ENCODE measurements at places on chromosomes 6 and 20.

DNA sequence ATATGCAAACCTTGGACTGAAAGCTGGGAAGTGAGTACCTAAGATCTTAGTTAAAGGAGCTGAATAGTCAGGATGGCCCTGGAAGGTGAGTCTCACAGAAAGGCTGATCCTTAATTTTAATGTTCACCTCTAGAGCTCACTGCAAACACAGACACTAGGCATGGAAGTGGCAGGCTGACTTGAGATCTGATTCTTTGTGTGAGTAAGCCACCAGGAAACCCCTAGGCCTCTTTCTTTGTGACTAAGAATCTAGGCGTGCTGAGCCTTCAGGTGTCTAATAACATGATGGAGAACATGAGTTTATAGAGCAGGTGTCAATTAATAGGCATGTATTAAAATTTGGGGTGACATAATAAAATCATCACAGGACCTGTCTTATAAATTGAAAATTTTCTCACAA, 642.2 kb downstream of the EYS start:
- DNase-seq: no peak

DNA sequence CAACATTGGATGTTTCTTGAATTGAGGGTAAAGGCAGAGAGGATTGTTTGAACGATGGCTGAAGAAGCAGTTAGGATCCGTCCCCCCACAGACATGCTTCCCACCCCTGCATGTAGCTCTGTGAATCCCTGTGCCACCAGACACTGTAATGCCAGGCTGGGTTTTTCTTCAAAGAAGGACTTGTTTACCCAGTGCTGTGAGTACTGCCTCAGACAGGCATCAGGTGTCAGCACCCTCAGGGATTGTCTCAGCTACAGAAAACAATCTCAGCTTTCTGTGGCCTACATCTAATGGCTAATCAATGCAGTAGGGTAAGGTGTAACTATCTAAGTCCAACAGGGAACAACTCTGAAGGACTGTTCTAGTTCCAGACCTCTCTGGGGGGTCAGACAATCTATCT, 853.0 kb upstream of the EPHA7 start:
- DNase-seq: peak; percentile 10

- DNase-seq: no peak
Observed at GRCh38 chr20:24708411-24709295, 239.2 kb downstream of the SYNDIG1 start.

- DNase-seq: no peak
Observed at GRCh38 chr20:17676942-17677341, 5.1 kb downstream of the RRBP1 start.

DNA sequence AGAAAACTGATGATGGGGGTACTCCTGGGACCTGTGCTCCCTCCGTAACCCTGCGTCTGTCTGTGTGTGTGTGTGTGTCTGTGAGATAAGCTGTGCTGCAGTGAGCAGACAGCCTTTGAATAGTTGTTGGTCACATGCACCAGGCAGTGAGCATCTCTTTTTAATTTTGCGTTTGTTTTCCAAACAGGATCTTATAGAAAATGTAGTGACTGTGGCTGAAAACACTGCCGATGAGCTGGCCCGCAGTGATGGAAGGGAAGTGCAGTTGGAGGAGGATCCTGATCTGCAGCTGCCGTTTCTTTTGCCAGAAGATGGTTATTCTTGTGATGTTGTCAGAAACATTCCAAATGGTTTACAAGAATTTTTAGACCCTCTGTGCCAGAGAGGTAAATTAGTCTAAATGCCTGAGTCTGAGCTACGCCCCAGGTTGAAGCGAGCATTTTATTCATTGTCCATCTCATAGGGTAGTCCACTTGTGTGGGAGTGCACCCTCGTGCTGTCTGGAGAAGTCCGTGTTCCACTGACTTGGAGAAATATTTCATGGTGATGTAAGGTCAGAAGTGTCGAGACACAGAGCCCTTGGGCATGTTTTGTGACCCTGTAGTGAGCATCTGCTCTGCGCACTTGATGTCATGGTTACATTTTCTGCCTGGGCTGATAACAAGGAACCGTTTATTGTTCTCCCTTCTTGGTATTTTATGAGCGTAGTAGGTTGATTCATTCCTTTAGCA, 78.8 kb upstream of the KIF25 start:
- no peak for DNase-seq

- no peak for DNase-seq
Observed at GRCh38 chr20:6693178-6693807, 74.2 kb upstream of the BMP2 start.

DNA sequence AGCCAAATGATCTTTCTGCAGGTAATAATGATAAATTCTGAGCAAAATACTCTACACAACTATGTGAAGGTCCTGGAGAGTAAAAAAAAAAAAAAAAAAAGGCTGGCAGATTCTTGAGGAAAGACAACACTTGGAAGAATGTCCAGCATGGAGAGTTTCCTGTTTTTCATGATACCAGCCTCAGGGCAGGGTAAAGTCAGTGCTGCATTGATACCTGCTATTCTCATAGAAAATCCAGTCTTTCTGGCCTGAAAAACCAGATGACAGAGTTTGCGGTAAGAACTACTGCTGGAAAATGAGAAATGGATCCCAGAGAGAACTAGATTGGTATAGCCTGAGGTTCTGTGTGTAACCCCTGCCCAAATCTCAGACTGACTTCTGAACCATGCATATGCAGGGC, 89.1 kb downstream of the AFG1L start:
- peak; percentile 87 for DNase-seq

GRCh38 chr6:149271348-149272340, 45.9 kb upstream of the TAB2 start:
- no peak for DNase-seq
